Activated CD4-positive, alpha-beta T cell treated with anti-CD3 and anti-CD28 coated beads for 36 hours (primary cell): ENCODE measurements at places on chromosomes 13 and 19. TPM values are rescaled to one million over a fixed set of nuclear protein-coding genes. Genes with fewer than 3 reads are reported as not detected.

Gene AKT2
- total RNA-seq = 148 TPM

Gene ZNF749
- total RNA-seq = 17.9 TPM

Gene INAFM1
- 11.7 TPM for total RNA-seq

Gene TNFSF11
- 2.6 TPM for total RNA-seq

Gene SPHK2
- total RNA-seq = 27.0 TPM

Gene BRME1
- 5.5 TPM for total RNA-seq

Gene PLPPR2
- total RNA-seq = 2.2 TPM

Gene C1QTNF9B
- total RNA-seq = not detected

Gene OLFM2
- total RNA-seq = 1.3 TPM

Gene ZNF714
- total RNA-seq = 17.4 TPM

- no peak overlapping the region for H3K27ac ChIP-seq
- H3K27me3 ChIP-seq = peaks cover 20% of the 10 kb centered on the region
- no peak for DNase-seq
- H3K4me1 ChIP-seq = no peaks in the 10 kb centered on the region
Measured at GRCh38 chr13:43776501-43777079, 10.2 kb downstream of the ENOX1 start.

- H3K4me3 ChIP-seq = peak overlapping the region; percentile 94
- H3K36me3 ChIP-seq = peaks cover 19% of the 10 kb centered on the region
- peaks cover 5% of the 10 kb centered on the region for H3K4me1 ChIP-seq
- no peaks in the 10 kb centered on the region for H3K27me3 ChIP-seq
- H3K27ac ChIP-seq = peak overlapping the region; percentile 98
- peak; percentile 75 for DNase-seq
Measured at GRCh38 chr13:19782049-19782726, 557 bp downstream of the PSPC1 start.

GRCh38 chr19:37251308-37252229 is 33.6 kb downstream of the ZNF383 start:
- peak; percentile 62 for DNase-seq
- peaks cover 44% of the 10 kb centered on the region for H3K36me3 ChIP-seq
- H3K27me3 ChIP-seq = no peaks in the 10 kb centered on the region
- no peaks in the 10 kb centered on the region for H3K4me1 ChIP-seq

- DNase-seq = peak; percentile 92
- H3K4me3 ChIP-seq = peak overlapping the region; percentile 44
- peaks cover 34% of the 10 kb centered on the region for H3K4me1 ChIP-seq
Measured at GRCh38 chr19:46748325-46749109, 2.3 kb upstream of the STRN4 start.

GRCh38 chr13:100987948-100988347 is 313.4 kb upstream of the TMTC4 start:
- peaks cover 10% of the 10 kb centered on the region for H3K27me3 ChIP-seq
- H3K36me3 ChIP-seq = no peaks in the 10 kb centered on the region
- no peak overlapping the region for H3K4me3 ChIP-seq
- H3K4me1 ChIP-seq = no peaks in the 10 kb centered on the region

GRCh38 chr19:5054551-5055456 is 85.9 kb downstream of the KDM4B start:
- H3K27ac ChIP-seq = no peak overlapping the region
- no peak for DNase-seq
- peaks cover 3% of the 10 kb centered on the region for H3K36me3 ChIP-seq
- H3K4me1 ChIP-seq = no peaks in the 10 kb centered on the region

- H3K27me3 ChIP-seq = peaks cover 2% of the 10 kb centered on the region
- no peaks in the 10 kb centered on the region for H3K4me1 ChIP-seq
- no peak for DNase-seq
- no peak overlapping the region for H3K27ac ChIP-seq
Measured at GRCh38 chr13:75418997-75419396, 63.0 kb downstream of the TBC1D4 start.

DNA sequence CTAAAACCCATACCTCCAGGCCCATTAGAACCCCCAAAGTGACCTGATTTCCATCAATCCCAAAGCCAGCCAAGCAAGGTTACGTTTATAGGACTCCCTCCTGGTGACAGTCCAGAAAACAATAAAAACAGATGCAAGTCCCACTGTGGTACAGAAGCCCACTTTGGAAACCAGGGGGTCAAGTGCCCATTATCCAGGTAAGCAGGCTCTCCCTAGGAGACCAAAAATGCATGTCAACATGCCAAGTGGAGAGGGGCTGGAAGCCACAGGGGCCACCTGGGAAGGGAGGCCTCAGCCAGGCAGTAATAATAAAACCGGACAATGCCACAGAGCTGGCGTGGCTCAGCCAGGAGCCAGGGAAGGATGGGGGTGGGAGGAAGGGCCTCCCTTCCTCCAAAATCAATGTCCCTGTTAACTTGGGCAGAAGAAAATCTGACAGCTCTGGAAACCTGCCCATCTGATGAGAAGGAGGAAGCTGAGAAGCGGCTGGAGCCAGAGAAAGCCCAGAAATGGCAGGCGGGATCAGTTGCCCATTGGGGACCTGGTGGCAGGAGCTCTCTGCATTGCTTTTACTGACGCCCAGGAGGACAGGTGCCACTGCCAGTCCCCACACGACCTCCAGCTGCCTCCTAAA is 160.4 kb downstream of the ZIC5 start:
- H3K27ac ChIP-seq = no peak overlapping the region
- no peaks in the 10 kb centered on the region for H3K36me3 ChIP-seq
- no peaks in the 10 kb centered on the region for H3K4me1 ChIP-seq
- no peaks in the 10 kb centered on the region for H3K27me3 ChIP-seq

DNA sequence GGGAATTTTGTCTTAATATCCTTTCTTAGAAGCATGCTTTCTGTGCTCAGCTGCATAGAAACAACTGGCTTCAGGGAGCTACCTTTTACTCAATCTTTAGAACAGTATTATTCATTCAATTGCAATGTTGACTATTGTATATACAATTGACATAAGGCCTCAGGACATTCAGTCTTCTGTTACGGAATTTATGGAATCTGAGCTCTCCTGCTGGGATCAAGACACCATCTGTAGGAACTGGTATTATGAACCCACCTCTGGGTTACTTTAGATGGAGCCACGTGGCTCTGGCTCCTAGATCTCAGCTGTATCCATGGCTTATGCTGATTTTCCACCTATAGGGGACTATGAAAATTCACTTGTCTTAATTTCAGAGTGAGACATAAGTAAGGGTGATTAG is 716.2 kb upstream of the GPC6 start:
- H3K27ac ChIP-seq = no peak overlapping the region
- H3K4me1 ChIP-seq = no peaks in the 10 kb centered on the region
- no peak overlapping the region for H3K4me3 ChIP-seq
- no peaks in the 10 kb centered on the region for H3K36me3 ChIP-seq
- DNase-seq = no peak

DNA sequence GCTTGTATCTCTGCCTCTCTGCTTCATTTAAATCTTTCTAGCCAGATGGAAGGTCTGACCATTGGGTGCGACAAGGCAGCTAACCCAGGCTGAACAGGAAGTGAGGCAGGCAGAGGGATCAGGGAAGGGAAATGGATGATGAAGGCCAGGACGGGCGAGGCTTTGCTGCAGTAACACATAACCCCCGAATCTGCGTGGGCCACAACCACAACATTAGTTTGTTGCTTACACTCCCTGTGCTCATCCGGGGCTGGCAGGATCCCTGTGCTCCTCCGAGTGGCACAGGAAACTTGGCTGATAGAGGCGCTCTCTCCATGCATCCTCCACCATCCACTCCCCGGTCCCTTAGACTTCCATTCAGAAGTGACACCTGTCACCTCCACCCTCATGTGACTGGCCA is 1.1 kb upstream of the FLT3LG start:
- peak; percentile 45 for DNase-seq
- H3K4me1 ChIP-seq = peaks cover 62% of the 10 kb centered on the region
- no peaks in the 10 kb centered on the region for H3K27me3 ChIP-seq

GRCh38 chr19:7549429-7550148 is 14.1 kb downstream of the PNPLA6 start:
- H3K27ac ChIP-seq = no peak overlapping the region
- peaks cover 17% of the 10 kb centered on the region for H3K36me3 ChIP-seq
- H3K27me3 ChIP-seq = no peaks in the 10 kb centered on the region

DNA sequence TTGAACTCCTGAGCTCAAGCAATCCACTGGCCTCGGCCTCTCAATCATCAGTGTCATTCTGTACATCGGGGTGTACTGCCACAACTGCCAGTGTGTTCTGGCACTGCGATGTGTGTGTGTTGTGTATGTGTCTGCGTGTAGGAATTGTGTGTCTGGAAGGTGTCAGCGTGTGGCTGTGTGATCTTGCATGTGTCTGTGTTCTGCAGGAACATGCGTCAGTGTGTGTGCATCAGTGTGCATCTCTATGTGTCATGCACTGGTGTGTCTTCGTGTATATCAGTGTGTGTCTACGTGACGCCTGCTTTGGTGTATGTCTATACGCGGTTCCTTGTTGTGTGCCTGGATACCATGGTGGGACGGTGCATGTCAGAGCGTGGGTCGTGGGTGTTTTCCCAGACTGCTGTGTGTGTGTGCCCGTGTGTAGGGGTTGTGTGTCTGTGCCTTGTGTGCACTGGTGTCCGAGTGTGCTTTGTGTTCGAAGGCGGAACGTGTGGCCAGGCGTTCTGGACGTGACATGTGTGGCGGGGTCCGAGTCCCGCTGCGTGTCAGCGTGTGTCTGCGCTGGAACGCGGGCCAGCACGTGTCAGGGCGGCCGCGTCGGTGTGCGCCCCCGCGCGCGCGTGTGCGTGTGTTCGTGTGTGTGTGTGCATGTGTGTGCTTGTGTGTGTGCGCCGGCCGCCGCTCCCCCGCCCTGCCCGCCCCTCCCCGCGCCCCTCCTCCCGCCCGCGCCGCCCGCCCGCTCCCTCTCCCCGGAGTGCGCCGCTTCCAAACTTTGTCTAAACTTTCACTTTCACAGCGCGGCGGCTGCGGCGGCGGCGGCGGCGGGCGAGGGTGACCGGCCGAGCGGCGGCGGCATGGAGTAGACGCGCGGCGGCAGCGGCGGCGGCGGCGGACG is at the start of gene NFIX:
Gene NFIX, plus strand, starts transcription at position 775 of the 895 bp plus-strand sequence. CDS start 363 bp downstream, outside the sequence.
- H3K4me1 ChIP-seq = peaks cover 7% of the 10 kb centered on the region
- no peaks in the 10 kb centered on the region for H3K36me3 ChIP-seq
- H3K27ac ChIP-seq = peak within 1 kb of the TSS; percentile 68
- peak; percentile 76 for DNase-seq

GRCh38 chr19:47228937-47229675 is 1.9 kb downstream of the BBC3 start:
- peak; percentile 41 for DNase-seq
- no peaks in the 10 kb centered on the region for H3K27me3 ChIP-seq
- peaks cover 6% of the 10 kb centered on the region for H3K36me3 ChIP-seq
- H3K4me1 ChIP-seq = peaks cover 35% of the 10 kb centered on the region

GRCh38 chr19:29145756-29146155 is 67.2 kb downstream of the UQCRFS1 start:
- H3K4me3 ChIP-seq = no peak overlapping the region
- DNase-seq = no peak
- H3K36me3 ChIP-seq = no peaks in the 10 kb centered on the region
- no peaks in the 10 kb centered on the region for H3K4me1 ChIP-seq

DNA sequence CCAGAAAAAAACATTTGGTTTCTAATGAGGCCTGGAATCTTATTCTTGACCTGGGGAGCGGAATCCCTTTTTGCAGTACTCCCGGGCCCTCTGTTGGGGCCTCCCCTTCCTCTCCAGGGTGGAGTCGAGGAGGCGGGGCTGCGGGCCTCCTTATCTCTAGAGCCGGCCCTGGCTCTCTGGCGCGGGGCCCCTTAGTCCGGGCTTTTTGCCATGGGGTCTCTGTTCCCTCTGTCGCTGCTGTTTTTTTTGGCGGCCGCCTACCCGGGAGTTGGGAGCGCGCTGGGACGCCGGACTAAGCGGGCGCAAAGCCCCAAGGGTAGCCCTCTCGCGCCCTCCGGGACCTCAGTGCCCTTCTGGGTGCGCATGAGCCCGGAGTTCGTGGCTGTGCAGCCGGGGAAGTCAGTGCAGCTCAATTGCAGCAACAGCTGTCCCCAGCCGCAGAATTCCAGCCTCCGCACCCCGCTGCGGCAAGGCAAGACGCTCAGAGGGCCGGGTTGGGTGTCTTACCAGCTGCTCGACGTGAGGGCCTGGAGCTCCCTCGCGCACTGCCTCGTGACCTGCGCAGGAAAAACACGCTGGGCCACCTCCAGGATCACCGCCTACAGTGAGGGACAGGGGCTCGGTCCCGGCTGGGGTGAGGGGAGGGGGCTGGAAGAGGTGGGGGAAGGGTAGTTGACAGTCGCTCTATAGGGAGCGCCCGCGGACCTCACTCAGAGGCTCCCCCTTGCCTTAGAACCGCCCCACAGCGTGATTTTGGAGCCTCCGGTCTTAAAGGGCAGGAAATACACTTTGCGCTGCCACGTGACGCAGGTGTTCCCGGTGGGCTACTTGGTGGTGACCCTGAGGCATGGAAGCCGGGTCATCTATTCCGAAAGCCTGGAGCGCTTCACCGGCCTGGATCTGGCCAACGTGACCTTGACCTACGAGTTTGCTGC is at the start of gene ICAM4:
Gene ICAM4, plus strand, starts transcription at position 153 of the 935 bp plus-strand sequence. Its CDS starts 58 bp downstream, at position 211.
- peak; percentile 68 for DNase-seq
- H3K27me3 ChIP-seq = peaks cover 39% of the 10 kb centered on the region
- H3K27ac ChIP-seq = no peak within 1 kb of the TSS
- H3K4me1 ChIP-seq = peaks cover 58% of the 10 kb centered on the region
- H3K36me3 ChIP-seq = peaks cover 32% of the 10 kb centered on the region

GRCh38 chr19:56301155-56301554 is 13.5 kb downstream of the ZSCAN5A start:
- no peaks in the 10 kb centered on the region for H3K27me3 ChIP-seq
- no peak overlapping the region for H3K27ac ChIP-seq
- H3K4me1 ChIP-seq = peaks cover 15% of the 10 kb centered on the region
- peaks cover 25% of the 10 kb centered on the region for H3K36me3 ChIP-seq

DNA sequence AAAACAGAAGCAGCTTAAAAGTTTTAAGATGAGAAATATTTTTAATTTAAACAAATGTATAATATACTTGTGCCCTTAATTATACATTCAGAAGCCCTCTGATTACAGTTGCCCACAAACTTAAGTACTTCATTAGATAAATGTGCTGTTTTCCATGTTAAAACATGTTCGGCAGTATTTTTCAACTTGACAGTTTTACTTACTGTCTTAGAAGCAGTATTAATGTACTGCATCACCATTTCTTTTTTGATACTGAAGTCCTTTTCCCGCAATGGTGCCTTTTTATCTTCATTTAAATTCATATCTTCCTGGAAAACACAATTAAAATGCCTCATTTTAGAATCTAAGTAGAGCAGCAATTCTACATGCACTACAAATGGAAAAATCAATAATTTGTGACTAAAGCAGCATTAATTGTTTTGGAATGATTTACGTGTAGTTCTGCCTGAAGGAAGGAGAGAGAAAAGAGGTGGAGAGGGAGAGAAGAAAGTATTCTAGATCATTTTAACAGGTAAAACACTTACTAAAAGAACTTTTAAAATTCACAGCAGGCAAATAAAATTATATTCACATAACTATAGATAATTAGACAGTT is 70.2 kb downstream of the DIAPH3 start:
- DNase-seq = no peak
- H3K27ac ChIP-seq = no peak overlapping the region
- no peaks in the 10 kb centered on the region for H3K4me1 ChIP-seq

DNA sequence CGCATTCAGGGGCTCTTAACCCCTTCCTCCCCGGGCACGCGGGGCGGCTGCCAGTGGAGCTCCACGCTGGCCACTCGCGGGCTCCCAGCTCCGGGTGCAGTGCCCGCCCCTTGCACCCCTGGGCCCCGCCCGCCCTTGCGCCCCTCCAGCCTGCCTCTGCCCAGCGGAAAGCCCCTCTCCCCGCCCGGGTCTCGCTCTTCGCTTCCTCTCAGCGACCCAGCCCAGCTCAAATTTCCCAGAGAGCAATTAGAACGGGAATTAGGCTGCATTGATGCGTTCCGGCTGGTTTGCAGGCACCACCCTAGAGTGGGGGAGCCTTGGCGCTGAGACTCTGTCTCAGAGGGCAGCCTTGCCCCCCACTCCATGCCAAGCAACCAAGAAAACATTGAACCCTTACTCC is 1.8 kb upstream of the GSX1 start:
- H3K27ac ChIP-seq = no peak overlapping the region
- peak overlapping the region; percentile 69 for H3K4me3 ChIP-seq
- no peak for DNase-seq
- H3K36me3 ChIP-seq = no peaks in the 10 kb centered on the region
- peaks cover 36% of the 10 kb centered on the region for H3K4me1 ChIP-seq
- H3K27me3 ChIP-seq = peaks cover 63% of the 10 kb centered on the region
